Endothelial cell (in vitro differentiated cells): ENCODE measurements at places on chromosomes 1 and 21. TPM values are rescaled to one million over a fixed set of nuclear protein-coding genes. Genes with fewer than 3 reads are reported as not detected.

DNA sequence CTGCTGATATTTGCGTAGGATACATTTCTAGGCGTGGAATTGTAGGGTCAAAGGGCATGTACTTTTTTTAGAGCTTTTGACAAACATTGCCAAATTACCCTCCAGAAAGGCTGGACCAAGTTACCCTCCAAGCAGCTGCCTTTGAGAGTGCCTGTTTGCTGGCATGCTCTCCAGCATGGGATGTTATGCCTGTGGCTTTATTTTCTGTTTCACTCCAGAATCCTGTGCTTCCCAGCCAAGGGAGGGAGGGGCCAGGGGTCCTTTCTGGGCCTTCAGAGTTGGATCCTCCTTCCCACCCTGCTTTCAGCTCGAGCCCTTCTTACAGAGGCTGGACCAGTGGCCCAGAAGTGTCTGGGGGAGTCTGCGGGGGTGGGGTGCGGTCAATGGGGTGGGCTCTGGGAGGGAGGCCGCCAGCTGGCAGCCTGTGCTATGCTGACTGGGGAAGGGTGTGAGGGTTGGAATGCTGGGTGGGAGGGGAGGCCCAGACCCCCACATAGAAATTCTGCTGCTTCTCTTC lies 81.2 kb downstream of the EPHB2 start:
- no peak for DNase-seq

DNA sequence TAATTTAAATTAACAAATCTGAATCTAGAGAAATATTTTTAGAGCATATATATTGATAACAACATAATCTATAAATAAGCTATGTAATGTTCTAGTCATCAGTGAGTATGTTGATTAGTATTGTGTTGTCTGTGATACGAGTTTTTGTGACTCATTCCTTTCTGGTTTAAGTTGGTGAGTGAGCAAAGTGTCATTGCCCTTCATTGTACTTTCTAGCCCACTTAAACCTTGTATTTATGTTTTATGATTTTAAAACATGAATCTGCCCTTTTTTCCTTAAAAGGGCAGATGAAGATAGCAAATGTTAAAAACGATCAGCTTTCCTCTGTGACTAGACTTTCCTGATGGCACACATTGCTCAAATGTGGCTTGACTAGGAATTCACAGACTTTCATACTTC lies 38.5 kb downstream of the MACO1 start:
- DNase-seq: no peak

- DNase-seq: no peak
Observed at GRCh38 chr1:17392199-17392740, 20.3 kb downstream of the PADI6 start.

DNA sequence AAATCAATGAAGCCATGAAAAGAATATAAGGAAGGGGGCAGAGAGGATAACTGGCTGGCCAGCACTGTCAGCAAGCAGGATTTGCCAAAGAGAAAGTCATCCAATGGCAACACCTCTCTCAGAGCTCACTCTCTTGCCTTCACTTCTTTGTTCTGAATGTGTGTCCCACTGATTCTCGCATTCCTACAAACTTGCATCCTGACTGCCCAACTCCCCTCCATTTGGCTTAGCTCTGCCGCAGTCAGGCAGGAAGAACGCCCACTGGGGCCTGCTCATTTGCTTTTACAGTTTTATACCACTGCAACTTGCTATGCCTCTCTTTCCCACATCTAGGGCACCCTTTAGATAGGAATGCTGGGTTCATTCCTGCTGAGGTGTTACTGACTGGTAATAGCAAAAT lies 364.2 kb upstream of the ST6GALNAC5 start:
- DNase-seq: no peak

DNA sequence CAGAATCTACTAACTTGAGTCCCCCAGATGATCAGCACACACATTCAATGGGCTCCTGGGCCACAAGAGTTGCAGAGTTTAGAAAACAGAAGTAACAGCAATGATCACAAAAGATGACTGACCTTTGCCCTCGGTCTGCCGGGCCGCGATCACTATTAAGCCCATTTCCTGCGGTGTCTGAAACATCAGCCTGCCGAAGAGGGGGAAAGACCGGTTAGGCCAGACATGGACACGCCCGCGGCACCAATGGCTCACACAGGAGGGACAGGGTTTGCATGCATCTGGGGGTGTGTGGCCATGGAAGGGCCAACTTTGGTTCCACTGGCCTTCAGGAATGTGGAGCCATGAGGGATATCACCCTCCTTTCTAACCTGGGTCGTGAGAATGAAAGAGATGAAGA lies 68.2 kb downstream of the SIM2 start:
- no peak for DNase-seq

DNA sequence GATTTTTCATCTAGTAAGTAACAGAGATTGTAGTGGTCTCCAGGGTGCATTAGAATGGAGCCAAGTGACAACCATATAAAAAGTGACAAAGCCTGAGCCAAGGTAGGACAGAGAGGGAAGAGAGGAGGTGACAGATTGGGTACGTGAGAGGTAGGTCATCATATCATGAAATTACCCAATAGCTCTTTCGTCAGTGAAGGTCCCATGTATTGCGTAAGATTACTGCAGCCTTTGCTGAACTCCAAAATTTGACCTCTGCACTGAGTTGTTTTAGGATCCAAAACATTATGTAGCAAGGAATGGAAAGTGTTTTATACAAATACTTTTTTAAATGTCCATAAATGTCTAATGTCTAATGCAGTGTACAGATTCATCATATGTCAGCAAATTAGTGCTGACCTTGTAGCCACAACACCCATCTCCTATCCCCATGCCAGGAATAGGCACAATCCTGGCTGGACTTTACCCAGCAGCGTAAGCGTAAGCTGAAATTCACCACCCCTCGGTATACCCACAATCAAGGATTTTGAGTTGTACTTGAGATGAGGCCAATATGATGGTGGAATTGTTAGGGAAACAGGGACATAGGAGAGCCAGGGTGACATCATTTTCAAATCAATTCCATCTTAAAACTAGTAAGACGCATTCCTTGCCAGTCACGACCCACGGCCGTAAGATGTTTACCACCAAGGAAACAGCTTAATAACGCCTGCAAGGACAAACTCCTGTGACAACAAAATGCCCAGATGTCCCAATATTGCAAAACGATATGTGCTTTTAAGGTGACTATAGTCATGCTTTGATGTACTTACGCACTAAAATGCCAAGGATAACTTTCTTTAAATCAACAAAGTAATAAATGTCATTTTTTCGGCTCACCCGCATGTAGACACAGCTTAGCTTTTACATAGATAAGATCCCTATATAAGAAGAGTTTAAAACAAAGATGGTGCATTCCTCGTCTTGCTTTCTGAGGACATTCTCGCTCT lies 38.1 kb upstream of the GREM2 start:
- DNase-seq: no peak

- DNase-seq: no peak
Observed at GRCh38 chr1:87045761-87046304, 131.4 kb downstream of the HS2ST1 start.

Gene ARHGEF16
- 1.7 TPM for total RNA-seq

Gene HTR6
- total RNA-seq: not detected
